Testis (tissue), 5 donors: ENCODE measurements at places on chromosomes 3 and 15. TPM values are rescaled to one million over a fixed set of nuclear protein-coding genes. Genes with fewer than 3 reads are reported as not detected.
A peak's percentile ranks its signal among the peaks of the same experiment; 100 is the strongest.

COX17 gene
- polyA plus RNA-seq: 81.7 TPM

TNNC1 gene
- 91.7 TPM for polyA plus RNA-seq

LRRN1 gene
- polyA plus RNA-seq: 24.5 TPM

RYR3 gene
- polyA plus RNA-seq: 4.4 TPM

RAB6B gene
- 8.6 TPM for polyA plus RNA-seq

CNTN3 gene
- 2.4 TPM for polyA plus RNA-seq

PP2D1 gene
- 37.5 TPM for polyA plus RNA-seq

CHST2 gene
- 3.7 TPM for polyA plus RNA-seq

OIP5 gene
- 44.8 TPM for polyA plus RNA-seq

SPATA12 gene
- 32.0 TPM for polyA plus RNA-seq

- DNase-seq: no peak
These were observed 255.6 kb upstream of the NECTIN3 start for GRCh38 chr3:110816008-110816407.

GRCh38 chr3:49495023-49495422 is 25.0 kb downstream of the DAG1 start:
- DNase-seq: no peak

DNA sequence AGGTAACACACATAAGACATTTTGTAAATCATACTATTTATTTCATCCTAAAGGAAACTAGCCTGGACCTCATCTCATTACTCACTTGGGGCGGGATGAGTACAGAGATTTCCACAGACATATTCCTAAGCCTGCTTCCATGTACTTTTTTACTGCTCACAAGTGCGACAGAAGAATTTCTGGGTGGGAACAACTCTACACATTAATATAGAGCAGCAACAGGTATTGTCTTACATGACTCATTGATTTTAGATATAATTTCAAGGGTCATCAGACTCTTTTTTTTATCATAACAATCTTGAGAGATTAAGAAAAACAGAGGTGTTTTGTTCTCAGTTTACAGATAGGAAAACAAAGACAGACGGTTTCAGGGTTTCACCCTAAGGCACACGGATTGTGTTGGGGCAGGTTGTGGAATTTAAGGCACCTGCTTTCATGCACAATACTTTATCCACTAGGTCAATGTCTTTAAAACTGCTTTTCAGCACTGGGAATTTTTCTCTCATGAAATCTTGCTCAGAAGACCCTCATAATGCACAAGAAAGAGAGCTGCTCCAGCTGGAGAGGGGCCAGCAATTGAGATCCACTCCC is 186.7 kb upstream of the CDIN1 start:
- no peak for DNase-seq

DNA sequence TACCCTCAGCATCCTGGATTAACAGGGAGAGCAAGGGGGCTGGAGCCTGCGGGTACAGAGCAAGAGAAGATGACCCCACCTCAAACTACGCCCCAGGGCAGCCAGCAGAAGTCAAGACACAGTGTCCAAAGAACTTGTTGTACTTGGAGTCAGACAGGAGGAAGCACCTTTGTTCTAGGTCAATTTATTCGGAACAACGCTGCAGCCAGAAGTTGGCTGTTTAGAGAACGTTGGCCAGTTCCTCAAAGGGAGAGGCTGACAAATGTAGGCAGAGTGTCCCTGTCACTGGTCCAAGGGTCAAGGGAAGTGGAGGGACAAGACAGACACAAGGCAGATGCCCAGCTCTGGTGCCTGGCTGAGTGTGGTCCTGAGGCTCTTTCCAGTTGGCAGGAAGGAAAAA is 32.1 kb upstream of the PIAS1 start:
- DNase-seq: peak; percentile 68

- no peak for DNase-seq
These were observed 17.3 kb downstream of the TBC1D2B start for GRCh38 chr15:78060232-78060631.

DNA sequence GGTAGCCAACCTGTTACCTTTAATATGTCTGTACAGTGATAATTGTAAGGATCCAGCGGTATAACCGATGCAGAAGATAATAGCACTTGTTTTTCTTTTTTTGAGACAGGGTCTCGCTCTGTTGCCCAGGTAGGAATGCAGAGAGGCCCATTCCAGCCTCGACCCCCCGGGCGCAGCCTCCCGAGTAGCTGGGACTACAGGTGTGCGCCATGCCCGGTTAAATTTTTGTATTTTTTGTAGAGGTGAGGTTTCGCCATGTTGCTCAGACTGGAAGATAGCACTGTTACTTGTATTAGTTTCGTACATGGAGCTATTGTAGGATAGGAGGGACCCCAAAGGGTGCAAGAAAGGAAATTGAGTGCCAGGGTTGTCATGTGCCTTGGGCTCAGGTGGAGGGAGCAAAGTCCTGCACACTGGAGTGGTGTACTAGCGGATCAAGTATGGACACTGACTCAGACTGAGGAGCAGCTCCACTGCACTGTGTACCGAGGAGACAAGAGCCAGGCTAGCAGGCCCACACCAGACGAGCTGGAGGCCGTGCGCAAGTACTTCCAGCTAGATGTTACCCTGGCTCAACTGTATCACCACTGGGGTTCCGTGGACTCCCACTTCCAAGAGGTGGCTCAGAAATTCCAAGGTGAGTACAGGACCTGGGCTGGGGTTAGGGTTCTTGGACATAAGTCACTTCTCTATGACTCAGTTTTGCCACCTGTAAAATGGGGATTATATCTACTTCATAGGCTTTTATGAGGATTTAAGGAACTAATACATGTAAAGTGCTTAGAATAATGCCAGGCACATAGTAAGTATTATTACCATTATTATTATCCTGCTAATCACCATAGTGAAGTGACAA is 1.0 kb downstream of the OGG1 start:
- no peak for DNase-seq

- no peak for DNase-seq
These were observed 42.6 kb downstream of the FAM3D start for GRCh38 chr3:58623961-58624360.

- no peak for DNase-seq
These were observed 1.6 kb downstream of the TPM1 start for GRCh38 chr15:63044077-63044644.

GRCh38 chr3:193640728-193641439 is 47.9 kb downstream of the OPA1 start:
- no peak for DNase-seq

DNA sequence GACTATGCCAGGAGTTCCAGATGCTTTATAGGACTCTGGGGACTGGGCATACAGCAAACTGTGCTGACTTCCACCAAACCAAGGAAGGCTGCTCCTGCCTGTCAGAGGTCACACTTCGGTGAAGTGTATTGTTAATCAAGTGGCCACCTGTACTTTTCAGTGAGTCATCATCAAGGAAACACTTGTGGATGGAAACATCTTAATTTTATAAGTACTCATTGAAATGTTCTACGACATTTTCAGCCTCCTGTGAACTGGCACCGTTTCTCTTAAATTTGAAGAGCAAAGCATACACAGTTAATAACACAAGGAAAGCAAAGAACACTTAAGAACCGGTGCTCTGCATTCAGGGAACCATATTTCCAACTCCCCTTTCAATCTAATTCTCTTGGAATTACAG is 801.7 kb upstream of the DPPA4 start:
- DNase-seq: no peak

DNA sequence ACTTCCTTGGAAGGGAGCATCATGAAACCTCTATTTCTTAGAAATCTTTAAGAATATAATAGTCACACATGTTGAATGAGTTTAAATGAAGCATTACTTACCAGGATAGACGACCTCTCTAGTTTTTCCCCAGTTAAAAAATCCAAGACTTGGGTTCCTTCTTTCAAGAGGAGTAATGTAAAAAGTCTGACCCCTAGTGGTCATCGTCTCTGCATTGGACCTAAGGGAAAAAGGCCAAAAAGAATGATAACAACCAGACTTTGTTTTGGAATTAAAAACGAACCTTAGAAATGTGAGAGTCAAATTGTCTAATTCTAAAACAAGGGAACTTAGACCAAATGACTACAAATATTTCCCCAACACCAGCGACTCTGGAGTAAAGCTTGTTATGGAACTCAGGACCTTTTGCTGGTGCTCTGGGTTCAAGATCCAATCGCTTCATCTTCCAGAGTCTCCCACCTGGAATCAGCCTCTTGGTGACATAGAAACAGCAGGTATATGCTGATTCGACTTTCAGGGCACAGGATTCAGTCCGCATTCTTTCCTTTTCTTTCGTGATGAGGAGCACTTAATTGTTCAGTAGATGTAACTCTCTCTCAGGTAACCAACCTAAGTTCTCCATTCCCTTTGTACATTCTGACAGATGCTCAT is 214.8 kb upstream of the TPRG1 start:
- no peak for DNase-seq

GRCh38 chr15:75989045-75989444 is 23.2 kb downstream of the NRG4 start:
- DNase-seq: no peak

DNA sequence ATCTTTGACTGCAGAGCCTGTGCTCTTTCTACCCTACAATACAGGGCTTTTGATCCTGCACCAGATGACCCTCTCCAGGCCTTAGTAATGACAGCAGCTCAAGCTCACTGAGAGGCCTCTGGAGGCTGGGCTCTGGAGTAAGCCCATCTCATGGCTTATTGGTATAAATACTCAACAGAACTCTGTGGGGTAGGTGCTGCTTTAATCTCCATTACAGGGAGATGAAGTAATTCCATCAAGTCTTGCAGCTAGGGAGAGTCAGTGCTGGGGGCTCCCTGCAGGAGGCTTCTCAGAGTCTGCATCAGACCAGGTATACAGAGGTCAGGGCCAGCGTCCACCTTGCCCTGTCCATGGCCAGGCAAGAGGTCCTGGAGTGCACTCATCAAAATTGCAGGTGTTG is 89.2 kb upstream of the SLC6A11 start:
- DNase-seq: no peak

GRCh38 chr15:101013201-101013550 is 94.0 kb downstream of the LRRK1 start:
- peak; percentile 6 for DNase-seq

- no peak for DNase-seq
These were observed 270.5 kb upstream of the P2RY1 start for GRCh38 chr3:152564459-152564858.

- DNase-seq: no peak
These were observed 66.4 kb downstream of the TCF12 start for GRCh38 chr15:56984681-56985481.

DNA sequence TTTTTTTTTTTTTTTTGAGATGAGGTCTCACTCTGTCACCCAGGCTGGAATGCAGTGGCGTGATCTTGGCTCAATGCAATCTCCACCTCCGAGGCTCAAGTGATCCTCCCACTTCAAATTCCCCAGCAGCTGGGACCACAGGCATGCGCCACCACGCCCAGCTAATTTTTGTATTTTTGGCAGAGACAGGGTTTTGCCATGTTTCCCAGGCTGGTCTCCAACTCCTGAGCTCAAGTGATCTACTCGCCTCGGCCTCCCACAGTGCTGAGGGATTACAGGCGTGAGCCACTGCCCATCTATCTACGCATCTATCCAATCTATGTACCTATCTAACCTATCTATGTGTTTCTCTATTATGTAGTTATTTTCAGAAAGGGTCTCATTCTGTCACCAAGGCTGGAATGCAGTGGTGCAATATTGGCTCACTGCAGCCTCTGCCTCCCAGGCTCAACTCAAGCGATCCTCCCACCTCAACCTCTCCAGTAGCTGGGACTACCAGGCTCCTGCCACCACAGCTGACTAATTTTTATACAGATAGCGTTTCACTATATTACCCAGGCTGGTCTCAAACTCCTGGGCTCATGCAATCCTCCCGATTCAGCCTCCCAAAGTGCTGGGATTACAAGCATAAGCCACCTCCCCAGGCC is 20.2 kb upstream of the GPX1 start:
- peak; percentile 23 for DNase-seq

DNA sequence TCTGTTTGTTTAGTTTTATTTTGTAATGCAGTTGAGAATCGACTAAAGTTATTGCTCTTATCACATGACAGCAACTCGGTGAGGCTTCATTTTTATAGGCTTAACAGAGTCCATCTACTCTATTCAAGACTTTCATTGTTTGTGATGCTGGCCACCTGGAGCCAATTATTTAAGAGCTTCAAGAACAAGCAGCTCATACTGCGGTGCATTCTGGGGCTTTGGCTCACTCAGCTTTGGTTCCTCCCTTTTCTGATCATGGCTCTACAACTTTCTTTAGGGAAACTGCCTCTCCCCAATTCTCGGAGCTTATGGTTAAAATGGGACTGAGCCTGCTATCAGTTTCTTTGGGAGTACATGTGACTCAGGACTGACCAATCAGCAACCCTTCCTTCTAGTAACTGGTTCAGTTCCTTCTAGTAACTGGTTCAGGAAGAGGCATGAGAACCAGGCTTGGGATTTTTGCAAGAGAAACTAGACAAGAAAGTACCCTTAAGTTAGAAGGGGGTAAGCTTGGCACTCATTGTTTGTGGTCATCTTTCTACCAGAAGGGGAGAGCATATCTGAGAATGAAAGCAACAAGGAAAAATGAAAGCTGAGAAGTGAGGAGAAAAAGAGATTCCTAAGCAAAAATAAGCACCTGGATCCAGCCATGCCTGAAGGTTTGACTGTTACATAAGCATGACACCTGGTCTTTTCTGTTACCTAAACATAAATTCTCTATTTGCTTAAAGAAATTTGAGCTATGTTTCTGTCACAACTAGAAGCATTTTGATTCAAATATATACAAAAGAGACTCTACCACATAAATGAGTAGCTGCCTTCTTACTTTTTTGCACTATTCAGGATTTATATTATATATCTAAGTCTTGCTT is 24.1 kb upstream of the ARHGEF3 start:
- no peak for DNase-seq

GRCh38 chr3:104150724-104151123 is 1216.0 kb upstream of the ALCAM start:
- DNase-seq: no peak

DNA sequence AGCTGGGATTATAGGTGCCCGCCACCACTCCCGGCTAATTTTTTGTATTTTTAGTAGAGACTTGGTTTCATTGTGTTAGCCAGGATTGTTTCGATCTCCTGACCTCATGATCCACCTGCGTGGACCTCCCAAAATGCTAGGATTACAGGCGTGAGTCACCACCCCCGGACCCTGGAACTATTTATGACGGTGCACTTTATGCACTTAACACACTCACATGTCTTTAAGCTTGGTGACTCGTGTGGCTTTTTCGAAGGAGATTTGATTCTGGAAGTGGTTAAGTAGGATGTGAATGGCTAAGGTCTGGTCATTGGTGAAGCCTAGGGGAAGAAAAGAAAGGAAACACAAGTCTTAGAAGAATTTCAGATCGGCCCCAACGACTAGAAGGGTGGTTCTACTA is 20.3 kb downstream of the BBS4 start:
- no peak for DNase-seq
